ENCODE measurements at places on chromosomes 1 and 21. TPM values are rescaled to one million over a fixed set of nuclear protein-coding genes. Genes with fewer than 3 reads are reported as not detected.

TRIM17 gene
- 8.0 TPM for total RNA-seq

NECTIN4 gene
- not detected for total RNA-seq

FCAMR gene
- total RNA-seq = not detected

FCMR gene
- not detected for total RNA-seq

TPTE gene
- total RNA-seq = not detected

- DNase-seq = no peak
Measured at GRCh38 chr1:96721053-96721415, 550 bp upstream of the PTBP2 start.

DNA sequence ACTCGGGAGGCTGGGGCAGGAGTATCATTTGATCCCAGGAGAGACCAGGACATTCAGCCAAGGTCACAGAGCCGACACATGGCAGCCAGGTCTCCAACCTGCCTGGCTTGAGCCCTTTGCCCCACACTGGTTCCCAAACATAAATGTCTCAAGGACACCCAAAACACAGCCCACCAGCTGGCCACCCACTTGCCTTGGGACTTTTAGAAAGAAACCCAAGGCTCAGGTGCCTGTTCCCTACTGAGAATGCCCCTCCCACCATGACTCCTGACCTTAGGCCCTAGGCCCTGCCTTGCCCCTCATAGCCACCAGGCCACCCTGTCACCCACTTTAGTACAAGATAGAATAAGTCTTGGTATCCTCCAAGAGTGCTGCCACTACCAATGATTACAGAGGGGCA lies 41.9 kb upstream of the LRP8 start:
- DNase-seq = peak; percentile 29

DNA sequence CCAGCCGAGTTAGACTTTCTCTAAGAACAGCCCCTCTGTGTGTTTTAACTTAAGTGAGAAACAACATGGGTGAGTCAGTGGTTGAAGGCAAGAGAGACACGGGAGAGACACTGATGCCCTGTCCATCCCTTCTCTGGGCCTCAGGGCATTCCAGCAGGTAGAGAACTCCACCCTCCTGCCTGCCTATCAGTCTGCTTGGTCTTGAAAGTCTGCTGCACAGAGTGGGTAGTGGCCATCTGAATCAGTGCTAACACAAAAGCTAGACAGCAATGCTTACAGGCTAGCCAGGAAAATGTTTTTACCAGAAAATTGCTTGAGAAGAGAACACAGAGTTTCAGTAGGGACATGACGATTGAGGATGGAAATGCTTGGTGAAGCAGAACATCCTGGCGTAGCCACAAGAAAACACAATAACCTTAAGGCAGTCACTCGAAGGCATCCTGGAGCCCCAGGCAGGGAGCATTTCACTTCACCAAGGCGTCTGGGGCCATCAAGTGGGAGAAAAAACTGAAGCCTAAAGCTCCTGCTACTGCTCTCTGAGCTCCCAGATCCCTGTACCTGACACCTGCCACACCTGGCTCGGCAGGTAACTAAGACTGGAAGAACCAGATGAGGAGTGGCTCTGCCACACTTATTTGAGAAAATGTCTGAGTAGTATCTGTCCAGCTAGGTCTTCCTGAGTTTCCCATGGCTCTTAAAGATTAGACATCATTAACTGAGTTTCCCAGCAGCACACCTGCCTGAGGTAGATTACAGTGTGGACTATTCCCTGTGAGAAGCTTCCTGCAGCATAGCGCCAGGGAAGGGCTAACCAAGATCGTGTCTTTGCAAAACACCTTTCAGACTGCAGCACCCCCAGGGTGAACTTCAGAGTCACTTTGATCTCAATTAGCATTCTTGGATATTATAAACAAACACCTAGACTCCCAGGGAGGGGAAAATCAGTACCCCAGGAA lies 18.1 kb upstream of the LBR start:
- DNase-seq = peak; percentile 74

GRCh38 chr1:42319128-42319851 lies 15.7 kb downstream of the FOXJ3 start:
- DNase-seq = no peak

GRCh38 chr1:32701951-32702598 lies 495 bp downstream of the SYNC start:
- peak; percentile 66 for DNase-seq

GRCh38 chr1:210689826-210690225 lies 361.1 kb downstream of the HHAT start:
- no peak for DNase-seq

DNA sequence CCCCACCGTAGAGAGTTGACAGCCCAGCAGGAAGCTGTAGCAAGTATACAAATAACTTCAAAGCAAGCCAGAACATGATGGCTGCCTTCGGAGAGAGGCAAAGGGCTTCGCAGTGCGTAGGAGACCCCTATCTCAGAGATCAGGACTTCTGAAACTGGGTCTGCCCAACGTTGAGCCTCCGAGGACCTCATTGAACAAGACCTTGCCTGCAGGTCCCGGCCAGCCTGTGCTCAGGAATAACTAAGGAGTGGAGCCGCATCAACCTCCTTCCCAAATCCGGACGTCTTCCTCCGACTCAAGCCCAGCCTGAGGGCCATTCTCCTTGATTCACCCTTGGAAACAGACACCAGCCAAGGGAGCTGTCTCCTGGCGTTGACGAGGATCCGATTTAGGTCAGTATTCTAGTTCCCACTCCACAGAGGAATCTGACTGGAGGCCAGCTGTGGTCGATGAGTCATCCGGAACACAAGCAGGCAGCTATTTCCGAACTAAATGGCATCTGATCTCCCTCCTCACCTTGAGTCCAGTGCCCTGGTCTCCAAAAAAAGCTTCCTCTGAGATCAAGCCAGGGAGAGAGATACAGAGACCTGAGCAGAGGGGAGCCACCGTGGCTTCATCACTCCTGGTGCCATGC lies 166.5 kb upstream of the COA6 start:
- no peak for DNase-seq
